ENCODE measurements at places on chromosomes 2 and 18.

- DNase-seq, result no peak
These were observed 22.6 kb upstream of the TRIM43 start for GRCh38 chr2:95569170-95569569.

DNA sequence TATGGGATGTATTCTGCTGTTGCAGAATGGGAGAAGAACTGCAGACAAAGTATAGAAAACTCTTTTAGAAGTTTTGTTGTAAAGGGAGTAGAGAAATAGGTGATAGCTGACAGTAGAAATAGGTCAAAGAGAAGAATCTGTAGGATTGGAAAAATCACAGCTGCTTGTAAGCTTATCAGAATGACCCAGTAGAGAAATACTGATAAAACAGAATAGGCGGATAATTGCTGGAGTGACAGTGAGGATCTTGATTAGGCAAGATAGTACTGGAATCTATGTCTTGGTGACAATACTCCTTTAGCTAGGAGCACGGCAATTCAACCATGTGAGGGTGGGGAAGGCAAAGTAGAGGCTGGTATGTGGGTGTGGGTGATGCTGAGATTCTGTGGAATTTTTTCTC is 4.5 kb upstream of the SMAD4 start:
- no peak for DNase-seq

DNA sequence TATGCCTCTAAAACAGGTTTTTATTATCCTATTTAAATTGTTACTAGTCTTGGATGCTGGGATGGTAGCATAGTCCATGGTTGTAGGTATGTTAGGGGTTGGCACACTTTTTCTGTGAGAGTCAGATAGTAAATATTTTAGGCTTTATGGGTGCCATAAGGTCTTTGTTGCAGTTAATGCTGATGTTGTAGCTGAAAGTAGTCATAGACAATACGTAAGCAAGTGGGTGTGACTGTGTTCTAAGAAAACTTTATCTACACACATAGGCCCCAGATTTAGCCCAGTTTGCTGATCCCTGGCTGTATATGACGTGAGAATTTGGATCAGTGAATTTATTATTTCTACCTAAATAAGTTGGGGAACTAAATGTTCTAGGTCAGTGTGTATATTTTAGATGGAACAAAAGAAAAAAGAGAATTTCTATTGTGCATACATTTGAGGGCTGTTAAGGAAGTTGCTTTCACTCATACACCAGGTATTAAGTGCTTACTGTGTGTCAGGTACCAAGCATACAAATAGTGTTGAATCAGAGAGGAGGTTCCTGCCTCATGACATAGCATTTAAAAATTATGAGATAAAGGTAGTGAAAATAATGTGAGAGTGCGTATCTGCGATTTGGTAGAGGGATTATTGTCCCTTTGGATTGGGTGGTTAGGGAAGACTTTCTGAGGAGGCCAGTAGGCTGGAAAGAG is 39.4 kb downstream of the AGFG1 start:
- no peak for DNase-seq

- DNase-seq, result no peak
These were observed 162.5 kb upstream of the RAB6C start for GRCh38 chr2:129816813-129817574.

DNA sequence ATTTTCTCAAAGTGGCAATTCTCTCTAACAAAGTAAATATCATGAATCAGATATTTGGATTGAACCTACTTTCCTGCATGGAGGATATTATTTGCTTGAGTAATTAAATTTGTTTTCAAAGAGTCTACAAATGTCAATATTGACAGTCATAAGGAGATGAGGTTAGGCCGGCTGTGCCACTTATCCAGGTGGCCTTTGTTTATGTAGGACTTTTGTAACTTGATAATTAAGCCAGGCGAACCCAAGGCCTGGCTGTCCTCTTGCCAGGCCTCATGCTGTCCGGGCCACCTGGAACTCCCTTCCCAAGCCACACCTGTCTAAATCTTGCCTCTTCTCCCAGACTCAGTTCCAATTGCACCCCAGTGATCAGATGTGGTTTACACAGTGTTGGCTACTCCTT is 255.2 kb downstream of the ACKR3 start:
- DNase-seq, result no peak

- no peak for DNase-seq
These were observed 38.4 kb downstream of the CAB39 start for GRCh38 chr2:230751062-230751461.

DNA sequence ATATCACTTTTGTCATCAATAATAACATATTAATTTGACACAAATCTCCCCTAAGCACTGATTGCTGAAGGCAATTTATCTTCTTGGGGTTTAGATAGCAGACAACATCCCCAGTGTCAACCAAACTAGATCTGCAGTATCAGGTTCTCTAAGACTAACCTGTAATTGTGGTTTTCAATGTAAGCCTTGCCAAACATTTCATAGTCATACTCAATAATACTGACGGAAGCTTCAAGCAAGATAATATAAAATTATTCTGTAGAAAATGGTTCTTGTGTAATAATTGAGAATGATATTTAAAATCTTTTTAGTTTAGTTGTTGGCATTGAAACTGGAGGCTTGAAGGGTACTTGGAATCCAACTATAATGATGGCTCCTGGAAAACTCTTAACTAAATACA is 186.3 kb downstream of the RIT2 start:
- no peak for DNase-seq

GRCh38 chr2:201949181-201949926 is 84.3 kb upstream of the FZD7 start:
- DNase-seq, result no peak

- no peak for DNase-seq
These were observed 453.3 kb upstream of the SALL3 start for GRCh38 chr18:78526275-78526674.

DNA sequence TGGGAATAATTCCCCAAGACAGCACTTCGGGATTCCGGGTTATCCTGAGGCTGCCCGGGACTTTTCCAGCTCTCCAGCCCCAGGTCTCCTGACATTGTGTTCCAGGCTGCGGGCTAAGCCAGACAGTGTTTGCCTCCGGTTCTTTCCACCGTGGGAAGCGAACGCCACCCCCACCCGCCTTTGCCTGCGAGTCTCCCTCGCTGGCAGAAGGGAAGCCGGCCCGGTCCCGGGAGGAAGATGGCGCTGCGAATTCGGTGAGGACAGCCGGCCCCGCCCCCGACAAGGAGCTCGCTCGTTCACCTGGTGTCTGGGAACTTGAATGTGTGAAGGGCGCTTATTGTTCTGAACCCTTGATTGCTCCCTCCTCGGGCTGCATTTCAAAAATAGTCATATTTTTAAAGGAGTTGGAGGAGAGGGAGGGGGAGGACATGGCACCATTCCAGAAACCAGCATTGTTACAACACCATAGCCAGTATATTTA is 2.9 kb downstream of the LRATD1 start:
- DNase-seq, result no peak

DNA sequence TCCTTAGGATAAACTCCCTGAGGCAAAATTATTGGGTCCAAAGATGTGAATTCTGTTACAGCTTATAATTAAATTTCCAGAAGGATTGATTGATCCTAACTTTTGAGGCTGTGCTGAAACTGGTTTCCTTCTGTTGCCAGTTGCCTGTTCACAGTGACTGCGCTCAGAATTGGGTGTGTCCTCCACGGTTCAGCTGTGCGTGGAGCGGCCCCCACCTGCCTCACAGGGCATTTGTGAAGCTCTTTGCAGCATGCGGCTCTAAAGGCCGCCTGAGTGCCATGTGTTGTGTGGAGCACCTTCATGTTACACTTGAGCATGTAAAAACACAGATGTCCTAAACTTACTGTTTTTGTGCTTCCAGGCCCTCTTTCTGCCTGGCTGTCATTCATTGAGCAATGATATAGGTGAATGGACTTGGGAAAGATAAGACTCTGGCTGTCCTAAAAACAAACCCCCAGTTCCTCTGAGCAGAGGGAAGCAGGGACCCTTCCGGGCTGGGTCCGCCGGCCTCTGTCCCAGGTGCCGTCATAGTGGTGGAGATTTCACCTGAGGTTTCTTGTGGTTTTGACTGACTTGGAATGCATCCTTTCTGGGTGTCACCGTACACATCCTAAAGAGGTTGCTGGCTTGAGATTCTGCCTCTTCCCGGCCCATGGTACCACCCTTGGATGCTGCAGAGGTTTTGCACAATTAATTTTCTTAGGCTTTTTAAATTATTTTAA is 173.6 kb downstream of the LDLRAD4 start:
- DNase-seq, result peak; percentile 24

GRCh38 chr2:239814116-239814860 is 210.9 kb downstream of the NDUFA10 start:
- no peak for DNase-seq

- no peak for DNase-seq
These were observed 118.0 kb upstream of the MSTN start for GRCh38 chr2:190180313-190181122.

- DNase-seq, result no peak
These were observed 32.3 kb downstream of the COPS8 start for GRCh38 chr2:237118025-237118424.

- no peak for DNase-seq
These were observed 62.2 kb downstream of the KCNE4 start for GRCh38 chr2:223114170-223114569.

DNA sequence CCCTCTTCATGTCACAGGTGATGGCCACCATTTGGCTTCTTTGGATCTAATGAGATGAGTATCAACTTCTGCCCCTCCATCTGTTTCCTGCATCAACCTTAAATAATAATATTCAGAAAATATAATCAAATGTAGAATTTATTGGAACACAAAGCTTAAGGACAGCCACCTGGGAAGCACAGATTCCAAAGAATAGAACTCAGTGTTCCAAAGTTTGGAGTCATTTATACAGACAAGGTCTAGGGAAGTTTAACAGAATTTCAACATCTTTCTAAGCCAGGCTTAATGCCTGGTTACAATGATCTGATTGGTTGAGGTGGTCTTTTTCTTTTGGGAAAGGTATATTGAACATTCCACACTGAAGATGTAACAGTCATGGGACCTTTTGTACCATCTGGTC is 218.0 kb upstream of the PIEZO2 start:
- no peak for DNase-seq

DNA sequence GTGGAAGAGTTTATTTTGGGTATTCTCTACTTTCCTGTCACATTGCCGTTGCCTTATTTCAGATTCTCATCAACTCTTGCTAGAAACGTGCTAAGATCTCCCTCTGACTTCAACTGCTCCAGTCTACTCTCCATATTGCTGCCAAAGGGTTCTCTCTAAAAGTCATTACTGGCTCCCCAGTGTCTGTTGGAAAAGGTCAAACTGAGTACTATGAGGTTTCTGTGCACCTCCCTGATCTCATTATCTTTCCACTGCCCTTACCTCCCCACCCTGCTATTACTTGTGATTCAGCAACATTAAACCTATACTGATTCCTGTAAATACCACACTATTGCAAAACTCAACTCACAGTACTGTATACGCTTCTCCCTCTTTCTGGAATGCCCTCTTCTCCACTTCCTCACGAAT is 1.9 kb upstream of the KRCC1 start:
- no peak for DNase-seq

- DNase-seq, result no peak
These were observed 154.3 kb downstream of the RNF152 start for GRCh38 chr18:61738488-61738887.

- no peak for DNase-seq
These were observed 104.1 kb upstream of the ITPRID2 start for GRCh38 chr2:181787310-181788048.

DNA sequence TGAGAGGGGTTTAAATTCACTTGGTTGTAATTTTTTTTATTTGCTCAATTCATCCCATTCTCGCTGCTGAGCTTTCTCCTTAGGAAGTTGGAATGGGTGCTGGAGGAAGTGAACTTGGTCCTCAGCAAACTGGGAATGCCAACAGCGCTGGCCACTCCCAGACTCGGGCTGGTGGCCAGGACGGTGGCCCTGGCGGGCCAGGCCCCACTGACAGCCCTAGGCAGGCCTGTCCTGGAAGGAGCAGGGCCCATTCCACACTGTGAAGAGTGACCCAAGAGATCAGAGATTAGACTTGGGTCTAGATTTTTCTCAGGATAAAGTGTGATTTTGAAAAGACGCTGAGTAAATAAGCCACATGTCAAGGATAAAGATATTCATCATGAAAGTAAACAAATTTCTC is 132.7 kb downstream of the HDAC4 start:
- no peak for DNase-seq

DNA sequence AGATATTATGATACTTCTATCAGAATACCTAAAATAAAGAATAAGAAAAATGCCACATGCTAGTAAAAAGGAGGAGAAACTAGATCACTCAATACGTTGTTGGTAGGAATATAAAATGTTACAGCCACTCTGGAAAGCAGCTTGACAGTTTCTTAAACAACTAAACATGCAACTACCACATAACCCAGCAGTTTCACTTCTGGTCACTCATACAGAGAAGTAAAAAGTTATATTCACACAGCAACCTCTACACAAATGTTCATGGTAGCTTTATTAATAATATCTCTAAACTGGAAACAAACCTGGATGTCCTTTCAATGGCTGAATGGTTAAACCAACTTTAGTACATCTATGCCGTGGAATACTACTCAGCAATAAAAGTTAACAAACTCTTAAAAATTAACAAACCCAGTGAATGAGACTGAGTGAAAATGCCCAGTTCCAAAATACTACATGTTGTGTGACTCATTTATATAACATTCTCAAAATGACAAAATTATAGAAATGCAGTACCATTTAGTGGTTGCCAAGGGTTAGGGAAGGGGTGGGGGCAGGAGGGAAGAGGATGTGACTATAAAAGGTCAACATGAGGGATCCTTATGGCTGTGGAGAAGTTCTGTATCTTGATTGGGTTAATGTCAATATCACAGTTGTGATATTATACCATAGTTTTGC is 124.1 kb downstream of the MMADHC start:
- DNase-seq, result no peak

GRCh38 chr2:56985609-56986008 is 801.8 kb downstream of the CCDC85A start:
- DNase-seq, result no peak

DNA sequence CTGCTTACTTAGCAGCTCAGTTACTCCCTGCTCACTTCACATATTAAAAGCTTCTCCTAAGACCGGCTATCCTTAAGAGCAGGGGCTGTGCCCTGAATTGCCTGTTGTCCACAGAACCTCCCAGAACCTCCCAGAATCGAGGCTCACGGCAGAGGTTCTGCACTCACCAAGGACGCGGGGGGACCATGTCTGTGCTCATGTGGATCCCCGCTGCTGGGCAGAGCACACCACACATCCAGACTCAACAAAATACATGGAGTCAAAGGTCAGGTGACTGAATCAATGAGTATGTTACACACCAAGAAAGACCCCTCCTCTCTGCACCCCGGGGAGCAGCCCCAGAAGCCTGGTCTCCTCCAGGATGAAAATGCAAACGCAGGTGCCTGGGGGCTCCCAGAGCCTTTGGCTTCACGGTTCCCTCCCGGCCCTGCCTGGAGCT is 149.0 kb downstream of the MBP start:
- DNase-seq, result no peak

- DNase-seq, result no peak
These were observed 2.0 kb downstream of the SRSF7 start for GRCh38 chr2:38748943-38749804.
